GM10248 (cell line): ENCODE measurements at places on chromosomes 13 and 19.
A peak's percentile ranks its signal among the peaks of the same experiment; 100 is the strongest.

DNA sequence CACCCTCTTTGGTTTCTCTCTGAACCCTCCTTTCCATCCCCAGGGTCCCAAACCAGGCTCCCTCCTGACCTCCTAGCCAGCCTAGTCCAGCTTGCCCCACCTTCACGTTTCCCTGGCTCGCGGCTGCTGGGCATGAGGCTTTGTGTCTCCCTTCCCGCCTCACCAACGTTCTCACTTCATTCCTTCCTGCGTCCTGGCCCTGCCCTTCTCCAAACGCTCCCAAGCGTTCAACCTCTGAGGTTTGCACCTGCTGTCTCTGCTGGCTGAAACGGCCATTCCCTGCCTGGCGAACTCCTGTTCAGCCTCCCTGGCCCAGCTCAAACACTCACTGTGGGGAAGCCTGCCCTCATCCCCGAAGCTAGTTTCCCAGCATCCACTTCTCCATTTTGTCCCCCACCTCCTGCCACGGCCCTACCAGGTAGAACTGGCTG, 12.4 kb downstream of the EPS8L1 start:
- no peak for DNase-seq

- no peak for DNase-seq
Observed at GRCh38 chr13:29893438-29893837, 43.0 kb upstream of the UBL3 start.

- DNase-seq, result no peak
Observed at GRCh38 chr19:31185261-31185660, 164.0 kb downstream of the TSHZ3 start.

- no peak for DNase-seq
Observed at GRCh38 chr19:47794526-47794925, 9.8 kb downstream of the TPRX1 start.

- no peak for DNase-seq
Observed at GRCh38 chr19:46474211-46474610, 2.8 kb upstream of the PNMA8A start.

- no peak for DNase-seq
Observed at GRCh38 chr19:33259539-33259938, 33.9 kb upstream of the SLC7A10 start.

- no peak for DNase-seq
Observed at GRCh38 chr13:28475916-28476725, 18.8 kb downstream of the FLT1 start.

- DNase-seq, result no peak
Observed at GRCh38 chr13:106530980-106531481, 4.4 kb downstream of the EFNB2 start.

- DNase-seq, result peak; percentile 50
Observed at GRCh38 chr19:34712395-34713261, 21.4 kb upstream of the ZNF181 start.

- DNase-seq, result no peak
Observed at GRCh38 chr19:3851254-3852176, 17.3 kb downstream of the ZFR2 start.

- DNase-seq, result no peak
Observed at GRCh38 chr13:34308725-34309124, 490.8 kb downstream of the RFC3 start.

DNA sequence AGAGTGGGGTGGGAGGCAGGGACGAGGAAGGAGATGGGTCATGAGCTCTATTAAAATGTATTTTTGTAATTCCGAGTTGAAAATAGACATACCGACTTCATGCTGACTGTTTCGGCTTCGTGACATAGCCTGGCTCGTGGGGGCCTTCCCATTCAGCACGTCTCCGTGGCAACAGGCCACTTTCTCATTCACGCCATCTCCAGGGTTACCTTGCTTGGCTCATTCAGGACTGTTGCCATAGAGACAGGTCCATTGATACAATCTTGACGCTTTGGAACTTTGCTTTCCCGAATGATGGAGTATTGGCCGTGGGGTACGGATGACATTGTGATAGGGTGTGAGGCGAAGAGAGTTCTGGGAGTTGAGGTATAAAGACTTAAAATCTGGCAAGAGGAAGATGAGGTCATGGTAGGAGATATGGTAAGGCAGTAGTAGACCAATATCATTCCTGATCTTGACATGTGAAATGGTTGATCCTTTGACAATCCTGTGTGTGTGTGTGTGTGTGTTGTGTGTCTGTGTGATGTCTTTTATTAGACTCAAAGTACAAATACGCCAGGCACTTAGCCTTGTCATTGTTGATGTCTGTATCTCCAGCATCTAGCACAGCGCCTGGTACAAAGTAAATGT, 97.3 kb downstream of the CACNA1A start:
- DNase-seq, result no peak

GRCh38 chr19:24086974-24087595, at the start of gene ZNF254:
Gene ZNF254 (plus strand): TSS chr19:24087187. CDS start chr19:24087308, 121 bp downstream.
- peak; percentile 86 for DNase-seq

- peak; percentile 34 for DNase-seq
Observed at GRCh38 chr13:44763615-44764301, 187.6 kb upstream of the TSC22D1 start.

DNA sequence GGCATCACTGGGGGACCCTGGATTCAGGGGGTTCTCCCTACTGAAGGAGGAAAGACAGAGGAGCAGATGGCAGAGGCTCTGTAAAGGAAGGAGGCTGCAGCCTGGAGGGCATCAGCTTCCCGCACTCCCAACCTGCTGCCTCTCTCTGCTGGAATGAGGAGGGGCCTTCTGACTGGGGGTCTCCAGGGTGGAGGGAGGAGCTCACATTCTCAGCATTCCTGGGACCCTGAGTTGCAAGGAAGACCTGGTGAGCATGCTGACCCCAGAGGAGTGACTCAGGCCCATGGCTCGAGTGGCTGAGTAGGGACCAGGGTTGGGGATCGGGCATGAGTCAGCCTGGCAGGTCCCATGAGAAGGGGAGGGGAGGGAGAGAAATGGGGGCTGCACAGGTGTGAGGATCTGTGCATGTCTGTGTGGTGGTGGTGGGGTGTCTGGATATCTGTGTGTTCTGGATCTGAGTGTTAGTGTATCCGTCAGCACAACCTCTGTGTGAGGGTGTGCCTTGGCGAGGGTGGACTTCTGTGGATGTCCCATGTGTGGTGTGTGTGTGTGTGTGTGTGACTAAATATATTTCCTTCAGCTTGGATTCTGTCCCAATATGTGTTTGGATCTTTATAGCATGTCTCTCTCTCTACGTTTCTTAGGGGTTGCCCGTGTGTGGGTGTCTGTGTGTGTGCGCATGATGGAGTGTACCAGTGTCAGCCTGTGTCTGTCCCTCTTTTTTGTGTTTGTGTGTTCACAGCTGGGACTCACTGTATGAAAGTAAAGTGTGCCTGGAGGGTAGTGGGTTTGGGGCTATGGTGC, 4.6 kb downstream of the AXL start:
- no peak for DNase-seq

DNA sequence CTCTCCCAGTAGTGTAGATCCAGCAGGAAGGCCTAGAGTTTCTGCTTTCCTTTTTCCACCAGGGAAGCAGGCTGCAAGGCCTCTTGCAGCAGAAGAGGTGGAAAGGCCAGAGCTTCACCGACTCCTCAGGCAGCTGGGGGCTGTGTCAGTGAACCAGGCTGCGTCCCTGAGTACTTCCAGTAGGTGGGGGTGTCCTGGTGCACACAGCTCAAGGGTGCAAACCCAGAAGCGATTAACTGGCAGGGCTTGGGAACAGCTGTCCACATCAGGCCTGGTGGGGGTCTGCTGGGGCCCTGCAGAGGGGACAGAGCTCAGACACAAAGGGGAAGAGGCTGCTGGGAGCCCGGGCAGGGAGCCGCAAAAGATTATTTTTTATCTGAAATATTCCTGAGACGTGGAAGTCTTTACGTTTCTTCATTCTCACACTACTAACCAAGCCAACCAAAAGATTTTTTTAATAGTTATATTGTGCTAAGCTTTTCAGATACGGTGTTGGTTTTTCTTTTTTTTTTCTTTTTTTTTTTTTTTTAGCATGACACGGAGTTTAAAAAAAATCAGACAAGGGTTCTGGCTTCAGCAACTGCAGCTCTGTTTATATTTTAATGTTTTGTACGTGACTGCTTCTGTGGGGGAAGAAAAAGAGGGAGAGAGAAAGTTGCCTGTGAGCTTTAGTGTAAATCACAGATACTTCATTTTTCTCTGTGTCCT, 11.0 kb downstream of the TSHZ3 start:
- no peak for DNase-seq

- DNase-seq, result no peak
Observed at GRCh38 chr13:45882626-45883025, 31.1 kb upstream of the SIAH3 start.

GRCh38 chr13:24700539-24700938, 20.3 kb downstream of the ATP12A start:
- DNase-seq, result no peak

GRCh38 chr19:16619457-16619856, 8.5 kb downstream of the MED26 start:
- no peak for DNase-seq

DNA sequence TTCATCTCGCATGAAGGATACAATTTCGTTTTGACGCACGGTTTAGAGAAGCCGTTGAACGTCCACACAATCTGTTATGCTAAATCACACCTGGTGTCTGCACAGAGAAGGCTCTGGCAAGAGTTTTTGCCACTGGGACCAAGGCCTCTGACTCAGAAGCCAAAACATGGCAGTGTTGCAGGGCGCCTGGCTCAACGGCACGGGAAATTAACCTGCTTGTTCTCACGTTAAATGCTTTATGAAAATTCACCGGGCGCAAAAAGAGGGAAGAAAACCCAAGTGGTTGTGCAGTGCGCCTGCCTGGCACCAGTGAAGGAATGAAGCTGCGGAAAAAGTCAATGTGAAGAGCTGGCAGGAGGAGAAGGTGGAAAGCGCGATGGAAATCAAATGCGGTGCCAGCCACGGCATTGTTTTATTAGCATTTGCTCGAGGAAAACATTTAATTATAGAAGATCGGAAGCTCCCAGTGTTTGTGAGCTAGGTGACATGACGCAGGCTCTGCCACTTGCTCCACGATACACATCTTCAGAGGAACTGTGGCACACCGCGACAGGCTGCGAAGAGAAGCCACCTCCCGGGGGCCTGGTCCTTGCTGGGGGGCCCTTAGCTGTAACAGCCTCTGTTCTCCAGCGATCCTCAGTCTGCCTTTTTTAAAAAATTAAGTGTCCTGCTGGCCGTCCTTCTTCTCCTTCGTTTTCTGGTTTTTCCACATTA, 126.2 kb downstream of the ZIC5 start:
- no peak for DNase-seq

GRCh38 chr13:94677799-94678198, 34.5 kb downstream of the SOX21 start:
- DNase-seq, result no peak

DNA sequence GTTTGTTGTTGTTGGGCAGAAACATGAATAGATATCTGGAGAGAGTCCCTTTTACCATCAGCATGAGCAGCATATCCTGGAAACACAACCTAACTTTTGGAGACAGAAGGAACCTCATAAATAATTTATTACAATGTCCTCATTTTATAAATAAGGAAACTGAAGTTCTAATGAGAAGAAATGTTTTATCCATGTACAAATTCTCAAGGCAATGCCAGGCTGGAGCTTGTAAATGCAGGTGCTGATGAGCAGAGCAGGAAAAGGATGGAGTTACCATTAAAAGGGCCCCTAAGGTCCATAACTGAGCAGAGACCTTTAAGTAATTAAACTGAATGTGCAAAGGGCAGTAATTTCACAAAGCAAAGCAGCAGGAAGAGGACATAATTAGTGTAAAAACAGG, 17.3 kb downstream of the LCP1 start:
- DNase-seq, result no peak
